IMR-90 (cell line): ENCODE measurements at places on chromosomes 2 and 18. TPM values are rescaled to one million over a fixed set of nuclear protein-coding genes. Genes with fewer than 3 reads are reported as not detected.

The SERPINB4 gene
- not detected in 2 replicates for total RNA-seq

The RFX8 gene
- 1.9 and 2.9 TPM in 2 replicates for total RNA-seq

The CTDP1 gene
- total RNA-seq, result 17.5 and 17.6 TPM in 2 replicates

The TTC21B gene
- 17.2 and 23.1 TPM in 2 replicates for total RNA-seq

The FKBP7 gene
- total RNA-seq, result 32.6 and 36.9 TPM in 2 replicates

GRCh38 chr2:238063414-238064189, 2.8 kb downstream of the SCLY start:
- no peak for DNase-seq
- no peak overlapping the region for H3K4me3 ChIP-seq
- no peak overlapping the region for H3K27ac ChIP-seq
- H3K36me3 ChIP-seq, result peaks cover 10% of the 10 kb centered on the region
- no peaks in the 10 kb centered on the region; the same call in 1 of the 2 replicates for H3K4me1 ChIP-seq

DNA sequence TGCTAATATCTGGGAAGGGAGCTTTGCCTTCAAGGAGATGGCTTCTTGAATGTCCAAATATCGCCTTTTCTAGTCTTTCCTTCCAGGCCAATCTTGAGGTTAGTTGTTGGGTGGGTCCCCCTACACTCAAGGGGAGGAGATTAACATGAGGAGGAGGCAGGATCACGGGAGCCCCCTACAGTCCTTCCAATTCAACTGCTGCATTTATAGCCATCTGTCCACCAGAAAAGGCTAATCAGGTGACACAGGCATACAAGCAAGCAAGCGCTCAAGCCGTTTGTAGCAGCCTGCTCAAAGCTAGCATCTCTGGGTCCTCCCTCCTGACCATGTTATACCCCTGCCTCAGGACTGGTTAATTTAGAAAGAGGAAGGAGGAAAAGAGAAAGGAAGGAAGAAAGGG, 87.6 kb downstream of the MRPS9 start:
- H3K4me3 ChIP-seq, result no peak overlapping the region
- H3K36me3 ChIP-seq, result no peaks in the 10 kb centered on the region
- H3K27ac ChIP-seq, result no peak overlapping the region
- peaks cover 19% of the 10 kb centered on the region for H3K27me3 ChIP-seq
- no peaks in the 10 kb centered on the region for H3K4me1 ChIP-seq
- no peak for DNase-seq

DNA sequence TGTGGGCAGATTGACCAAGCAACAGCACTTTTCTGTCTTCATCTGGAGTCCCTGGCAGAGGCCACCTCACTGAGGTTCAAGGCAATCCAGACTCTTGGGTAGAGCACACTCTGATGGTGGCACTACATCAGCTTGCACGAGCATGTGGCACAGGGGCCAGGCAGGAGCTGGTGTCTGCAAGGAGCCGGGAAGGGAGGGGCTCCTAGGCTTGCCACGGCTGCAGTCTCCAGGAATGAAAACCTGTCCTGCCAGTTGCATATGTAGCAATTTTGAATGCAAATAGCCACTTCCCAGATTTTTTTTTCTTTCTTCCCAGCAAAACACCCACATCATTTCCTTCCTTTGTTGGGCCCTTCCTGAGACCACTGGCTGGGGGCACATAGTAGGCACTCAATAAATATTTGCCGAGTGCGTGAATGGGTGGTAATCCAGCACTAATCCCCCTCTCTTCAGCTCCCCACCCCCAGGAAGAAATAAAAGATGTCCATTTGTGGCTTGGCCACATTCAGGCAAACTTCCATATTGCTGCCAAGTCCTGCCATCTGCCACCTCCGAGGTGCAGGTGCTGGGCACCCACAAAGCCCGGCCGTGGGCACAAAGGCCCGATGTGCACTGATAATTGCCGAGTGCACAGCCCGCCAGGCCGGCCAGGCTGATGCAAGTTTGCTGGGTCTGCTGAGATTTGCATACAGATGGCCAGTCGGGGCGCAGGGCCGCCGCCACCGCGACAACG, 72.4 kb downstream of the MYCN start:
- H3K36me3 ChIP-seq, result no peaks in the 10 kb centered on the region
- H3K27me3 ChIP-seq, result no peaks in the 10 kb centered on the region
- no peaks in the 10 kb centered on the region for H3K4me1 ChIP-seq
- H3K4me3 ChIP-seq, result no peak overlapping the region
- DNase-seq, result no peak

GRCh38 chr2:58834404-58834803, 593.3 kb upstream of the FANCL start:
- H3K4me1 ChIP-seq, result no peaks in the 10 kb centered on the region
- H3K4me3 ChIP-seq, result no peak overlapping the region
- no peaks in the 10 kb centered on the region for H3K36me3 ChIP-seq
- no peak overlapping the region for H3K27ac ChIP-seq

DNA sequence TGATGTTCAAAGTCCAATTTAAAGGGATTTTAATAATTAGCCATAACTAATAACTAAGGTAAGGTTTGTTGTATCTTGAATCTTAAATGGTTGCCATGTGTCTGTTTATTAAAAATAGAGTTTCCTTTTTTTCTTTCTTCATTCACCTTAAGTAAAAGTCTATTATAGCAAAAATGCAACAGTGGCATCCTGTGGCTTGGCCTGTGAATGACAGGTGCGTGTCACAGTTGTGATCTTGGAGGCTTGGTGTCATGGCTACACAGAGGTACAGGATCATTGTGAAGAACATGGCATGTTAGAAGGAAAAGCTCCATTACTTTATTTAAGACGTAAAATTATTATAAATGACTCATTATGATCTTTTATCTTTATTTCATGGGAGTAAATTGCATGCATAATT, 246.1 kb downstream of the BCL2 start:
- no peak overlapping the region for H3K4me3 ChIP-seq
- peaks cover 3% of the 10 kb centered on the region; the same call in 1 of the 2 replicates for H3K27me3 ChIP-seq
- no peak for DNase-seq
- H3K4me1 ChIP-seq, result no peaks in the 10 kb centered on the region

DNA sequence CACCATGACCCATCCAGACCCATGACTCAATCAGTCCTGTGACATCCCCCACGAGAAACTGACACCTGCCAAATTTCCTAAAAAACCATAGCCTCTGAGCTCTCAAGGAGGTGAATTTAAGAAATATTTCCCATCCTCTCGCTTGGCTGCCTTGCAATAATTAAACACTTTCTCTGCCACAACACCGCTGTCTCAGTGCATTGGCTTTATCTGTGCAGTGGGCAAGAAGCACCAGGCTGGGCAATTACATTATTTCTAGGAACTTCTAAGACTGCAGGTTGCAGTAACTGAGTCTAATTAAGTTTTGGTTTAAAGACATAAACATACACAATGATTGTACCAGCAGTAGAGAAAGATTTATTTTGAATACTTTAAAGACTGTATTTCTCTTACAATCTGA, 22.0 kb upstream of the RTTN start:
- H3K4me3 ChIP-seq, result no peak overlapping the region
- no peak overlapping the region for H3K27ac ChIP-seq
- no peaks in the 10 kb centered on the region for H3K36me3 ChIP-seq
- DNase-seq, result no peak
- peaks cover 1% of the 10 kb centered on the region; the same call in 1 of the 2 replicates for H3K27me3 ChIP-seq

- H3K36me3 ChIP-seq, result no peaks in the 10 kb centered on the region
- H3K4me3 ChIP-seq, result no peak overlapping the region
- H3K27ac ChIP-seq, result peak overlapping the region; percentile 86; the same call in 1 of the 2 replicates
- peak; percentile 99 for DNase-seq
- no peaks in the 10 kb centered on the region for H3K27me3 ChIP-seq
Measured at GRCh38 chr2:200039724-200040650, 84.6 kb downstream of the MAIP1 start.

DNA sequence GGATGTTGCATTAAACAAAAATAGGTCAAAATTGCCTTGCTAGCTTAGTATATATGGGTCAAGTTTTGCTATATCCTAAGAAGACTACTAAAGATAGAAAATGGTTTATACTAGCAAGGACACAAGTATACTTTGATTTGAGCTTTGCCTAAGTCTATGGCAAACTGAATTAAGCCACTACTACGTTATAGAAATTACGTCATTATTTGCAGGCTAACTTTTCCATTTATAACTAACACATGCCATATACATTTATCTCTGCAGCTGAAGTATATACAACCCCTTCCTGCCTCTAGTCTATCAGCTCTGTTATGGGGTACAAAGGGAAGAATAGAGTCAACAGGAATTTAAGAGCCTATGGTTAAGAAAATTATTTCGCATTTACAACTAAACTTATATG, 16.2 kb downstream of the YWHAQ start:
- H3K27ac ChIP-seq, result no peak overlapping the region
- H3K4me1 ChIP-seq, result peaks cover 22% of the 10 kb centered on the region
- H3K27me3 ChIP-seq, result no peaks in the 10 kb centered on the region
- no peak overlapping the region for H3K4me3 ChIP-seq
- peaks cover 7% of the 10 kb centered on the region for H3K36me3 ChIP-seq

- H3K4me1 ChIP-seq, result no peaks in the 10 kb centered on the region
- no peak overlapping the region for H3K27ac ChIP-seq
- no peak for DNase-seq
- H3K27me3 ChIP-seq, result no peaks in the 10 kb centered on the region
- H3K4me3 ChIP-seq, result no peak overlapping the region
Measured at GRCh38 chr2:149954981-149955600, 367.5 kb upstream of the MMADHC start.

GRCh38 chr2:6971502-6971901, 54.3 kb downstream of the RNF144A start:
- H3K36me3 ChIP-seq, result no peaks in the 10 kb centered on the region
- no peak overlapping the region for H3K27ac ChIP-seq
- H3K27me3 ChIP-seq, result no peaks in the 10 kb centered on the region
- H3K4me1 ChIP-seq, result no peaks in the 10 kb centered on the region

GRCh38 chr2:72274380-72274797, 126.7 kb upstream of the CYP26B1 start:
- H3K36me3 ChIP-seq, result no peaks in the 10 kb centered on the region
- H3K4me3 ChIP-seq, result no peak overlapping the region
- H3K27me3 ChIP-seq, result no peaks in the 10 kb centered on the region
- peaks cover 11% of the 10 kb centered on the region for H3K4me1 ChIP-seq
- H3K27ac ChIP-seq, result no peak overlapping the region

DNA sequence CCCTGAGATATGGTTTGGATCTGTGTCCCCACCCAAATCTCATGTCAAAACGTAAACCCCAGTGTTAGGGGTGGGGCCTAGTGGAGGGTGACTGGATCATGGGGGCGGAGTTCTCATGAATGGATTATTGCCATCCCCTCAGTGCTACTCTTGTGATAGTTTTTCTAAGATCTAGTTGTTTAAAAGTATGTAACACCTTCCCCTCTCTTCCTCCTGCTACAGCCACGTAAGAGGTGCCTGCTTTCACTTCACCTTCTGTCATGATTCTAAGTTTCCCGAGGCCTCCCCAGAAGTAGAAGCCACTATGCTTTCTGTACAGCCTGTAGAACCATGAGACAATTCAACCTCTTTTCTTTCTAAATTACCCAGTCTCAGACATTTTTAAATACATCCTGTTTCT, 16.9 kb downstream of the PUM2 start:
- no peak overlapping the region for H3K4me3 ChIP-seq
- H3K36me3 ChIP-seq, result peaks cover 10% of the 10 kb centered on the region
- H3K4me1 ChIP-seq, result peaks cover 2% of the 10 kb centered on the region; the same call in 1 of the 2 replicates
- H3K27ac ChIP-seq, result no peak overlapping the region

- no peaks in the 10 kb centered on the region for H3K36me3 ChIP-seq
- H3K27me3 ChIP-seq, result no peaks in the 10 kb centered on the region
- no peak overlapping the region for H3K27ac ChIP-seq
- no peaks in the 10 kb centered on the region for H3K4me1 ChIP-seq
Measured at GRCh38 chr2:38907743-38908562, 18.3 kb downstream of the ARHGEF33 start.

DNA sequence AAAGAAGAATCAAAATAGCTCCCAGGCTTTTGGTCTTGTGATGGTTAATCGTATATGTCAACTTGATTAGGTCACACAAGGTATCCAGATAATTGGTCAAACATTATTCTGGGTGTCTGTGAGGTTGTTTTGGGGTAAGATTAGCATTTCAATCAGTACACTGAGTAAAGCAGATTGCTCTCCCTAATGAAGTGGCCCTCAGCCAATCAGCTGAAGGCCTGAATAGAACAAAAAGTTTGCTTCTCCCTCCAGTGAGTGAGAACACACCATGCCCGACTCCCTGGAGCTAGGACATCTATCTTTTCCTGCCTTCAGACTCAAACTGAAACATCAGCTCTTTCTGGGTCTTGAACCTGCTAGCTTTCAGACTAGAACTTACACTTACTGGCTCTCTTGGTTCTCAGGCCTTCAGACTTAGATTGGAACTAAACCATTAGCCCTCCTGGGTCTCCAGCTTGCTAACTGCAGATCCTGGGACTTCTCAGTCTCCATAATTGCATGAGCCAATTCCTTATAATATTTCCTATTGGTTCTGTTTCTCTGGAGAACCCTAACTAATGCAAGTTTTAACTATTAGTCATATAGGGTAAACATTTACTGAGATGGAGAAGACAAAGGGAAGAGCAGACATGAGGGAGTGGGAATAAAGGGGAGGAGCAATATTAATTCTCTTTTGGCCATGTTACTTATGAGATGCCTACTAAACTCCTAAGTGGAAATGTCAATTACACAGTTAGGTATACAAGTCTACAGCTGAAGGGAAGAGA, 25.5 kb downstream of the LNPK start:
- no peak overlapping the region for H3K4me3 ChIP-seq
- H3K36me3 ChIP-seq, result no peaks in the 10 kb centered on the region
- no peaks in the 10 kb centered on the region for H3K27me3 ChIP-seq
- H3K27ac ChIP-seq, result no peak overlapping the region
- H3K4me1 ChIP-seq, result peaks cover 2% of the 10 kb centered on the region; the same call in 1 of the 2 replicates

GRCh38 chr18:61362511-61362910, 29.3 kb downstream of the CDH20 start:
- H3K36me3 ChIP-seq, result no peaks in the 10 kb centered on the region
- H3K27me3 ChIP-seq, result no peaks in the 10 kb centered on the region
- no peak overlapping the region for H3K27ac ChIP-seq
- H3K4me3 ChIP-seq, result no peak overlapping the region
- no peak for DNase-seq

DNA sequence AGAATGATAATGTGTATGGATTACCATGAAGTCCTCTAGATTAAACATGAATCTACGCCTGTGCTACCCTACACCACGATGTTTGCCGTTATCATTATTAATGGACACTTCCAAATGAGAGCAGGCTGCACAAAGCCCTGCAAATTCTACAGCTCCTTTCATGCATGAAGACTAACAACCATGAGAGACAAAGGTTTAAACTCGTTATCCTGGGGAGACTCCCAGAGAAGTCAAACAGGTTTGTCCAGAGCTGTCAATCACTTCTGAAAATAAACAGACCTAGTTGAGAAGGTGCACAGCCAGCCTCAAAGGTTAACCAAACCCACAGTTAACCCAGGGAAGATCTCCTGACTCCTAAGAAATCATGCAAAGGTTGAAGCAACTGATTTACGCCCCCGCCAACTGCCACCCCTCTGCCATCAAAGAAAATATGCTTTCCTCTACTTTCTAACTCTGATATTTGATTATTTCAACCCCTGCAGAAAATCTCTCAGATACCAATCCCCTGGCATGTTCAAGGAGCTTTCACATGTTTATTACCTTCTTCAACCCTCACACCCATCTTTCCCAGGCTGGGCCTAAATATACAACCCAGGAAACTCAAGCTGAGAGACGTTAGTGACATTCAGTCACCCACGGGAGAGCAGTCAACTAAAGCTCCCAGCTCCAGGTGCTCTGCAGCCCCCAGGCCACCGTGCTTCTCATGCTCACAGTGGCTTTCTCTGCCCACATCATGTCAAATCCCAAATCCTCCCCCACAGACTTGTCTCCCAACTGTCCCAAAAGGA, 35.9 kb downstream of the MYO5B start:
- peaks cover 2% of the 10 kb centered on the region; the same call in 1 of the 2 replicates for H3K27me3 ChIP-seq
- no peaks in the 10 kb centered on the region for H3K36me3 ChIP-seq
- no peak overlapping the region for H3K27ac ChIP-seq
- H3K4me3 ChIP-seq, result no peak overlapping the region

- H3K27me3 ChIP-seq, result no peaks in the 10 kb centered on the region
- H3K4me3 ChIP-seq, result no peak overlapping the region
- DNase-seq, result peak; percentile 51
- H3K36me3 ChIP-seq, result no peaks in the 10 kb centered on the region
- peaks cover 2% of the 10 kb centered on the region for H3K4me1 ChIP-seq
Measured at GRCh38 chr18:34661464-34662087, 48.5 kb upstream of the DTNA start.
